ENCODE measurements at places on chromosomes 11 and 22. TPM values are rescaled to one million over a fixed set of nuclear protein-coding genes. Genes with fewer than 3 reads are reported as not detected.

Gene WNT7B
- 0.19 TPM for polyA plus RNA-seq

Gene OLFML1
- polyA plus RNA-seq: 70.5 TPM

Gene ZNF202
- 16.7 TPM for polyA plus RNA-seq

Gene YPEL1
- polyA plus RNA-seq: 14.5 TPM

Gene TALDO1
- polyA plus RNA-seq: 73.0 TPM

Gene PLET1
- not detected for polyA plus RNA-seq

Gene NPTXR
- polyA plus RNA-seq: 4.5 TPM

Gene FGF3
- polyA plus RNA-seq: not detected

Gene HBB
- polyA plus RNA-seq: 305 TPM
